ENCODE measurements at places on chromosomes 1 and 21.
A peak's percentile ranks its signal among the peaks of the same experiment; 100 is the strongest.

GRCh38 chr1:77900687-77901293, 12.4 kb downstream of the NEXN start:
- DNase-seq, result peak; percentile 72

DNA sequence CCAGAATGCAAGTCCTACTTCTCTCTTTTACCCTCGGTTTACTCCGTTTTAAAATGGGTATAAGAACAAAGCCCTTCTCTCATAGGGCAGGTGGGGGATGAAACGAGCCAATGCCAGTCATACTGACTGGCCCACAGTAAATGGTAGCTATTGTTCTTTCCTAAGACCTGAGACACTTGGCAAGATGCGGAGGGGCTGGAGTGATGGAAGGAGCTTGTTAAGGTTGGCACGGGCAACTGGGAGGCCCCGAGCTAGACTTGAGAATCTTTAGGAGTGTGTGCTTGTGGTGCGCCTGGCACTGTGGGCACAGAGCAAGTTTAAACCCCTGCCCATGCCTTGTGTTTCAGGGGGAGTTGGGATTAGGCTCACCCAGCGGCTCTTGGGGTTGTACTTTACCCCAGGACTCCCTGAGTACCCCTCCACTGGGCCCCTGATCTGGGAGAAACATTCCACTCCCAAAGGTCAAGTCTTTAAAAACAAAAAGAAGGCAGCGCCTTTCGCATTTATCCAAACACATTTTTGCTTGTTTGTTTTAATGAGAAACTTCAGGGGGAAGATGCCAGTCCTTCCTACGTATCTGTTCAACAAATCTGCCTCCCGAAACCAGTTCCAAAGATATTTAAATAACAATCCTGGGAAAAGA, 240.6 kb upstream of the TMEM51 start:
- no peak for DNase-seq

GRCh38 chr1:38859561-38860453, at the start of gene RRAGC:
RRAGC (minus strand) TSS chr1:38859772; CDS start chr1:38859646, 126 bp downstream.
- DNase-seq, result peak; percentile 99

- no peak for DNase-seq
These were observed 43.7 kb upstream of the IVNS1ABP start for GRCh38 chr1:185360714-185361113.

GRCh38 chr1:155933591-155934096, 569 bp downstream of the KHDC4 start:
- no peak for DNase-seq

- peak; percentile 23 for DNase-seq
These were observed 674.5 kb upstream of the CXADR start for GRCh38 chr21:16838331-16838730.

DNA sequence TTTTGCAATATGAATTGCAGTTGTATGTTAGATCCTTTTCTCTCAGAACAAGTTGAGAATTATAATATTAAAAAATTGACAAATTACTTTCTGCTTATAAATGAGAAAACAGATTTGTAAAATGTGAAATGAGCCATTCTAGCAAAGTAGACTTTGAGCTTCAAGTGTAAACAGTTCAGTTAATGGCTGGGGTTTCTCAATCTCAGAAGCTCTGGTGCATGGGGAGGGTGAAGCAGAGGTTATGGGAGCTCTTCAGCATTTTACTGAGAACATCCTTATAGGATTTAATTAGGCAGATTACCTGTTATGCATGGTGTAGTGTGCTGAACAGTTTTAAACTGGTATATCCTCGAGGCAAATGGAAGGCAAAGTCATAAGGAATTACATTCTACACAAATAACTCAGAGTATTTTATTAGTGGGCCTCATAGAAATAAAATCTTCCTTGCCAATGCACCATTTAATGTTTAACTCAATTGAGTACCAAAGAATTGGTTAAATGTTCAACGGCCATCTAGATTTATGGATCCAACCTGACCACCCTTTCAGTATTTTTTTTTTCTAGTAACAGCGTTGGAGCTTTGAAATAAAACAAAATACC, 1143.6 kb upstream of the ADGRL2 start:
- DNase-seq, result no peak

DNA sequence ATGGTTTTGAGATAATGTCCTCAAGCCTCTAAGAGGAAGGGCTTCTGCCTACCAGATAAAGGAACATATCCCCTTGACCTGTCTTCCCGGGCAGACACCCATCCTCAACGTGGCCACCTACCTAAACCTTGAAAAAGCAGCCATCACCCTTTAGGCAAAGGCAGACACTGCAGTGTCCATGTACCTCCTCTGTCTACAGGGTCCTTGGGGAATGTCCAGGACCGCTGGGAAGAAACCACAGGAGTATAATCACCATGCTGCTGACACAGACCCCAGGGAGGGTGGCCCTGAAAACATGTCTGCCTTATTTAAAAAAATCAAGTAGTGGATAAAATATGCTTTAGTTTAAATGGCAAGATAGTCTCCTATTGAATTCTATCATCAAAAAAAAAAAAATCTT, 16.6 kb downstream of the BCAR3 start:
- DNase-seq, result peak; percentile 37

- DNase-seq, result no peak
These were observed 25.5 kb upstream of the TNFRSF1B start for GRCh38 chr1:12141163-12141850.

- DNase-seq, result no peak
These were observed 596.3 kb upstream of the CHRM3 start for GRCh38 chr1:238789916-238790667.

- DNase-seq, result no peak
These were observed 18.6 kb downstream of the USP24 start for GRCh38 chr1:55196433-55197035.

GRCh38 chr1:212098310-212098709, 62.8 kb downstream of the DTL start:
- DNase-seq, result no peak

DNA sequence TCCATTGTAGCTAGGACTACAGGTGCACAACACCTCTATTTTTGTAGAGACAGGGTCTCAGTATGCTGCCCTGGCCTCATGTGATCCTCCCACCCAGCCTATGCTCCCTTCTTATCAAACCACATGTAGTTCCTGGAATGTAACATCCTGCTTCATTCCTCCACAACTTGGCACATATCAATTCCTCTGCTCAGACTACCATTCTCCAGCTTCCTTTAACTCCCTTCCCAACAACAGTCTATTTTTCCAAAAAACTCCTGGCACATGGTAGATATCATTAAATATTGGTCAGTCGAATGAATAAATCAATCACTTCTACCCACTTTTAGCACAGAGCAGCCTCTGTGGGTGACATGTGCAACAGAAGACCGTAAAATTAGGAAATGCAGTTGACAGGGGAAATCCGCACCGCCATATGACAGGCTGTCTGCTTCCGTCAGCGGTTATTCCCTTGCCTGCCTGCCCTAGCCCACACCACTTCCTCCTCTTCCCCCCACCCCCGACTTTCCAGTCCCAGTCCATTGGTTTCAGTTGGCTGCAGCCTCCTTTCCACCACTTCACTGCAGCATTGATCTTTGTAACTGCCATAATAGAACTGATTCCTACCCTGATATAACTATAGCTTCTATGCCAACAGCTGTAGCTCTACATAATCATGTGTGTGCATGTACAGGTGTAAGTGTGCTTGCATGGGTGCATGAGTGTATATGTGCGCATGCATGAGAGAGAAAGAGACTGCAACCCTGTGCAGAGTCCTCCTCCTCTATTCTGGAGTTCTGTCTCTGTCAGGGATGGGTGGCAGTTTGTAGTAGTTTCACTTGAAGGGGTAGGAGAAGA, 6.8 kb upstream of the AKR1A1 start:
- DNase-seq, result no peak

DNA sequence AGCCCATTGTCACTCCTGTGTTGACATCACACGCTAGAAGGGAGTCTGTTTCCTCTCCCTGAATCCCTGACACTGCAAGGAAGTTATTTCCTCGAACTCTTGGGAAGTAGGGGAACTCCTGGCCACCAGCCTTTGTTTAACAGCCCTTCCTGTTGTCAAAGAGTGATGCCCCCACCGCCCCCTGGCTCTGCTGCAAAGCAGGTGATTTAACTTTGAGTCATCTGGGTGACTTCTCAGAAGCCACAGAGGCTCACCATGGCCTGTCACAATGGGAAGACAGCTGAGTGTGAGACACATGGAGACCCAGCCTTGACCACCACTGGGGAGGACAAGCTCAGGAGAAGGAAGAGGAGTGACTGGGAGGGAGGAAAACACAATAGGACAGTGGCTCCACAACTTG, 182.8 kb downstream of the PSMG1 start:
- no peak for DNase-seq

DNA sequence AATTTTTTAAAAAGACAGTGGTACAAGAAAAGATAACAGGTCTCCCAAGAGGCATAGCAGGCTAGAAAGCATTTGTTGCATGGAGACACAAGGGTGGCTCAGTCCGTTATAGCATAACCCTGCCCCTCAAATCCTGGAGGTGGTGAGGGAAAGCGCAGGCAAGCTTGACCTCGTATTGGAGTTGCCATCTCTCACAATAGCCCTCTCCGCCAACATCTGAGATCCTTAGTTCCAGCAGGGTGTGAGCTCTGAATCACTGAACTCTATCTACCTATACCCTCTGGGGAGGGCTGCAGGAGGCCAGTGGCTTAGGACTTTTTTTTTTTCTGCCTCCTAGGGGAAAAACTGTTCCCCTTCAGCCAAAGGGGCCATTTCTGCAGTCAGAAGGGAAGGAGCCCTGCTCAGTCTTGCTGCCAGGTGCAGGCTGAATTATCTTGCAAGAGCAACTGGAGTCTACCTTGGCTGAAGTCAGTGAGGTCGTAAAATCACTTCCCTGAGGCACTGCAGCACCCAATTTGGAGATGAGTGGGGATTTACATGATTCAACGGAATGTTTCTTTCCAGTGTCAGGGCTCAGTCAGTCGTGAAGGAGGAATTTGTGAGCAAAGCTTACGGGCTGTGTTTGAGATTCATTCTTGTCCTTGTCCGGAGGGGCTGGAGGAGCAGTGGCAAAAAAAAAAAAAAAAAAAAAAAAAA, 17.2 kb upstream of the C8A start:
- no peak for DNase-seq

- peak; percentile 87 for DNase-seq
These were observed 2.9 kb upstream of the SHCBP1L start for GRCh38 chr1:182955596-182956588.

GRCh38 chr1:54885807-54886723, 930 bp downstream of the DHCR24 start:
- DNase-seq, result no peak

DNA sequence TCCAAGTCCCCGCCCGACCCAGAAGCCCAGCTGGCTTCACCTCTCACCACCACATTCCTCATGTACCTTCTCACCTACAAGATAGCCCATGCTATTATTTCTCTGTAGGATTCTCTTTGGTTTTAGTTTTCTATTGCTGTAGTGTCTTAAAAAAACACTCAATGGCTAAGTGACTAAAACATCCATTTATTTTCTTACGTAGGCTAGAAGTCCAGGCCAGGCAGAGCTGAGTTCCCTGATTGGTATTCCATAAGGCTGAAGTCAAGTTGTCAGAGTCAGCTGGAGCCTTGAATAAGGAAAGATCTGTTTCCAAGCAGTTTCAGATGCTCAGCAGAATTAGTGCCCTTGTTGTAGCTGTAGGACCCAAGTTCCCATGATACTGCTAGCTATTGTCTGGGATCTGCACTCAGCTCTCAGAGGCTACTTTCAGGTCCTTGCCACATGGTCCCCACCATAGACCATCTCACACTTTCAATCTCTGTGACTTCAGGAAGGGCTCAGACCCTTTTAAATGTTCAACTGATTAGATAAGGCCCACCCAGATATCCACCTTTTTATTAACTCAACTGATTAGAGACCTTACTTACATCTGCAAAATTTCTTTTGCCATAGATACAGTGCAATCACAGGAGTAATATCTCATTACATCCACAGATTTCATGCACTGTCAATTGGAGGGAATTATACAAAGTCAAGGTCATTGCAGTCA, 371.0 kb downstream of the TGFB2 start:
- DNase-seq, result no peak

All from astrocyte of the spinal cord (primary cell).